ENCODE measurements at places on chromosomes 11 and 22.

GRCh38 chr11:504053-504993 is 2.7 kb downstream of the RNH1 start:
- no peak for DNase-seq

GRCh38 chr11:27291302-27291889 is 71.6 kb downstream of the CCDC34 start:
- no peak for DNase-seq

DNA sequence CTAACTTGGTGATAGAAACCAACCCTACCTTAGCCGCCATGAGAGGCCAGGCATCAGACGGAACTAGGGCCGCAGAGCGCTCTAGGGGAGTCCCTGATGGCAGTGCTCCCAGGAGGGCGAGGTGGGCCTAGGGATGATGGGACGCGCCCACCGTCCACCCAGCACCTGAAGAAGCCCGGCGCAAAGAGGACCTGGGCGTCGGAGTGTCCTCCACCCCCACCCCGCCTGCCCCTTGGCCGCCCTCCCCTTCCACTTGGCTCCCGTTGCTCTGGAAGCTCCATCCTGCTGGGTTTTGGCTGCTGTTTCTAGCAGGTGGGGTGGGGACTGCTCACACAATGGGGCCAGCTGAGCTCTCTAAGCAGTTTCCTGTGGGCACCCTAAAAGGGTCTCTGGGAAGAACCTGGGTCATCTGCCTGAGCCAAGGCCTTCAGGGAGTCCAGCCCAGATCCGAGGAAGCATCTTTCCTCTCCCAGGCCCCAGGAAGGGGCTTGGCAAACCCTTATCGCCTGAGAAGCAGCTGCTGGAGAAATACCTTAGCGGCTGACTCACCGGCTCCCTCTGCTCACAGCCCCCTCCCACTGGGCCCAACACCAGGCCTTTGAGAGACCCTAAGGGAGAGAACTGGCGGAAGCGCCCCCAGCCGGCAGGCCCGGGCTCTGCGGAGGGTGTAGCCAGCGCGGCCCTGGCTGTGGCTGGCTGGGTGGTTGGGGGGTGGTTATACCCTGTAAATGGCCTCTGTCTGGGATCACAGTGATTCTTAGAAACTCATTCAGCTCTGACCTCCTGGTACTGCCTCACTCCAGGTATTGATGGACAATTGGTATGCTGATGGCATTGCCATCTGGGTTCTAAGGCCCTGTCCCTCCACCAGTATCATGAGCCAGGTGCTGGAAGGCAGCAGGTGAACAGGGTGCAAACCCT is 19.3 kb downstream of the CREB3L1 start:
- no peak for DNase-seq

- DNase-seq: no peak
These were observed 14.0 kb upstream of the SLC43A3 start for GRCh38 chr11:57440744-57441414.

GRCh38 chr11:36222831-36223635 is 66.2 kb downstream of the COMMD9 start:
- DNase-seq: no peak

DNA sequence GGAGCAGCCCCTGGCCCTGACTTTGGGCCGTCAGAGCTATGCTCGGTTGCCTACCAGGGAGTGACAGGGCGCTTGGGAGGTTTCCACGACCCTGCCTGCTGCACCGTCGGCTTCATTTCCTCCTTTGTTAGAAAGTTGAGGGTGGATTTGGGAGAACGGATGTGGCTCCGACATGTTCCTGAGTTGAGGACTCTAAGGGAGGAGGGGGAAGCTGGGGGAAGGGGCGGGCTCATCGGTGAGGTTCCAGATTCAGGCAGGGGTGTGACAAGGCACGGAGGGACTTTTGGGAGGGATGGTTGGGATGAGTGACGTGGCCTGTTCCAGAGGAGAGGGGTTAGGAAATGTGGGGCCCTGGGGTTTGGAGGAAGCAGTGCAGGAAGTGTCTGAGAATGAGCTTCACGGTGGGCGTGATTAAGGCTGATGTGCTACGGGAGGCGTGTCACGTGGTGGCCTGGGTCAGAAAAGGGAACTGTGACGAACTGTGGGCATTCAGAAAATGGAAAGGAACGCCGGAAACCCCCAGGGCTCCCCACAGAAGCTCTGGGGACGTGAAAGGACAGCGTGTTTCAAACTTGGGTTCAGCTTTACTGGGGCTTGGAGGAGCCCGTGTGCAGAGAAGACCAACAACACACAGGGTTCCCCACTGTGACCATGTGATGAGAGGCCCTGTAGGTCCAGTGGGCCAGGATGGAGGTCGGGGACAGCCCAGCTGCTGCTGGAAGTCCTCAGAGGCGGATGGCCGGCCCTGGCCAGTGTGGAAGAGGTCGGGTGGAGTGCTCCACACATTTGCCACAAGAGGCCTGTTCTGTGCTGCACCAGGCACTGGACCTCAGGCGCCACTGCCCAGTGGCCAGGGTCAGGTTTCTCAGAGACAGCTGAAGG is 2.8 kb downstream of the PARVB start:
- peak; percentile 73 for DNase-seq

DNA sequence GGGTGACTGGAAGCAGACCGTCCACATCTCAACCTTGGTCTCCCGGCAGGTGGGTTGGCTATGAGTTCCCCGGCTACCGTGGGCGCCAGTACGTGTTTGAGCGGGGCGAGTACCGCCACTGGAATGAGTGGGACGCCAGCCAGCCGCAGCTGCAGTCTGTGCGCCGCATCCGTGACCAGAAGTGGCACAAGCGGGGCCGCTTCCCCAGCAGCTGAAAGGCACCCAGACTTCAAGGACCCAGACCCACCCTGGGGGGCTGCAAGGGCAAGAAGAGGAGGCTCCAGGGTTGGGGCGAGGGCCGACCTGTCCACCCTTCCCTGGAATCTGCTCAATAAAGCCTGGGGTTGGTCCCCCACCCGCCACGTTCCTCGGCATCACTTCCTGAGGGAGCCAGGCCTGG is 7.3 kb downstream of the CRYBB3 start:
- no peak for DNase-seq

DNA sequence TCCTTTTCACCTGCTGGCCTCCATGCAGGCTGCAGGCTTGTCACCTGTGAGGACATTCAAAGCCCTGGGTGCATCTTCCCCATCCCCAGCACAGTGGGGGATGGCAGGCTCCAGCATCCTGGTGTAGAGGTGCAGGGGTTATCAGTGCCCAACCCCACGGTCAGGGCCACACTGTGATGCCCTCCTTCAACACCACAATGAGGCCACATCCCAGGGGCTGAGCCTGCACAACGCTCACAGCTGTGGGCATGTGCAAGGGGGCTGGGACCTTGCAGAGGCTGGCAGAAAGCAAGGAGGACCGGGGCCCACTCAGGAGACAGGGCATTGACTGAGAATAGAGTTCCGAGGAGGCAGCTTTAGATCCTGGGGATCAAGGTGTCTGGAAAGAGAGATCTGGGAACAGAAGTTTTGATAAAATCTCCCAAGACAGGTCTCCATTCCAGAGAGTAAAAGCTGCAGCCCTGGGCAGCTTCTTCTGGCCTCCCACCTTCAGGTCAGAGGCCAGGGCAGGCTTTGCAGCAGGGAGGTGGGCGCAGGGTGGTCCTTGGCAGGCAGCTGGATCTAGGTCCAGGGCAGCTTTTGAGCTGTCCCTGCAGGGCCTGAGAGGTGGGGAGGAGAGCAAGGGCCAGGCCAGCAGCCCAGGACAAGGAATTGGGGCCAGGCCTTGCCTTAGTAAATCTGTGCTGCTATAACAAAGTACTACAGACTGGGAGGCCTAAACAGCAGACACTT is 250.8 kb upstream of the B3GAT1 start:
- no peak for DNase-seq

GRCh38 chr11:12728417-12728816 is 54.2 kb downstream of the TEAD1 start:
- DNase-seq: no peak

DNA sequence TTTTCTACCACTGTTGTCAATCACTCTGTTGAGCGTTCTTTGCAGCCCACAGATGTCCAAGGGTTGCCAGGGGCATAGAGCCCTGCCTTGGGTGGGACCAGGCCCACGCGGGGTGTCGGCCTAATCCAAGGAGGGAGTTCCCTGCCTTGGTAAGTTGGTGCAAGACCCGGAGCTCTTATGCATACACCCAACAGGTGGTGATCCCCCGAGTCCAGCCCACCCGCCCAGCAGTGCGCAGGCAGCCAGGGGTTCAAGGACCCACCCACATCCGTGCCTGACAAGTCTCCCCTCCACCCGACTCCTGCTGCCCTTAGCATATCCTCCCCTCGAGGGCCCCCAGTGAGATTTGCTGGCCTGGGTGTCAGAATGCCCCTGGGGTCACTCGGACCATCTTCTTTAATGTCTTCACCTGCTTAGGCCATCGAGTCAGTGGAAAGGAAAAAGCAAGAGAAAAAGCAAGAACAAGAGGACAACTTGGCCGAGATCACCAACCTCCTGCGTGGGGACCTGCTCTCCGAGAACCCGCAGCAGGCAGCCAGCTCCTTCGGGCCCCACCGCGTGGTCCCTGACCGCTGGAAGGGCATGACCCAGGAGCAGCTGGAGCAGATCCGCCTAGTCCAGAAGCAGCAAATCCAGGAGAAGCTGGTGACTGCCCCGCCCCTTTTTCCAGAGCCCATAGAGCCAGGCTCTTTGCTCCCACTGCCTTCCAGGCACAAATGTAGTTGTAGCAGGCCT is 12.2 kb downstream of the RIBC2 start:
- no peak for DNase-seq

DNA sequence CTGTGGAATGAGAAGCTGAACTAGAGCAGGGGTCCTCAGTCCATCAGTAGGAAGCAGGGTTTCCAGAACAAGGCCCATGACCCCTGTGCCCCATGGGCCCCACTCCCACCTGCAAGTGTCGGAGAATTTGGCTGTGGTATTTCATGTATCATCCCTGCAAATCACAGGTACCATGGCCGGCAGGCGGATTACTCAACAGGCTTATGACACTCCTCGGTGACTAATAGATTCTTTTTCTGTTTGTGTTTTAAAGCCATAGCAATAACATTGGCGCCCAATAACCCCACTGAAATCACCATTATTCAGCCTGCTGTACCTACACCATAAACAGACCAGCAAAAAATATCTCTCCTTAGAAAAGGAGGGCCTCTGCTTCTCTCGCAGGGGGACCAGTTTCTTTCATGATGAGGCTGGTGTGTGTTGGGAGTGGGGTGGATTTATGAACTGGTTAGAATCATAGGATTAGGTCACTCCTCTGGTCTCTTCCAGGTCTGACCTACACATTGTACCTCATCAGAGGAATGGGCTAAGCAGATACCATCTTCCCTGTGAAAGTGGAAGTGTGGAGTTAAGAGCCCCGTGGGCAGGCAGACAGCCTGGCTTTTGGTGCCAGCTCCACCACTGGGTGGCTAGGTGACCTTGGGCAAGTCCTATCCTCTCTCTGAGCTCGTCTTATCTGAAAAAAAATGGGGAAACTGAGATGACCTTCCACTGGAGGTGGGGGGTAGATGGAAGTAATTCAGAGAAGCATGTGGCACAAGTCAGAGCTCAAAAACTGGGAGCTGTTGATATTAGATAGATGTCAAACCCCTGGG is 60.2 kb upstream of the WNT11 start:
- DNase-seq: no peak

- DNase-seq: no peak
These were observed 1349.5 kb downstream of the BRD1 start for GRCh38 chr22:48478124-48478523.

DNA sequence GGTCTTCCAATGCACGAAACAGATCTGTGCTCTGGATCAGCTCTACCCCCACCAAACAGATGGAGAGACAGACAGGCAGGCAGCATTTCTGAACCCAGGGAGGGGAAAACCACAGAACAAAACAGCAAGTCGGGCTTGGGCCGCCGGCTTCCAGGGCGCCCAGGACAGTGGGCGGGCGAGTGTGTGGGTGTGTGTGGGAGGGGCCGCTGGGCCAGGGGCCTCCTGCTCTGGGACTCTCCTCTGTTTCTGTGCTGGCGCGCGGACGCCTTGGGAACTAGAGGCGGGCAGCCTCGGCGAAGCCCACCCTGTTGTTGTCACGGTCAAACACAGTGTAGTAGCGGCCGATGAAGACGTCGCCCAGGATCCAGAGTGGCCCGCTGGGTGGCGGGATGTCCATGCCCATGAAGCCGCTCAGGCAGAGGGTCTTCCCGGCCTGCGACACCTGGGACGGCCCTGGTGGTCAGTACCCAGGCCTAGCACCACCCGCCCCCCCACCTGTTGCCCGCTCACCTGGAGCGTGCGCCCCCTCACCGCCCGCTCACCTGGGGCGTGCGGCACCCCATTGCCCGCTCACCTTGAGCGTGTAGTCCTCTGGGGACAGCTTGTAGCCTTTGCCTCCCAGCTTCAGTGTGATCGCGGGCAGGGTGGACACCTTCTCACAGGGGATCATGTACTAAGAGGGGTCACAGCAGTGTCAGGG is 3.0 kb upstream of the IFITM10 start:
- no peak for DNase-seq

DNA sequence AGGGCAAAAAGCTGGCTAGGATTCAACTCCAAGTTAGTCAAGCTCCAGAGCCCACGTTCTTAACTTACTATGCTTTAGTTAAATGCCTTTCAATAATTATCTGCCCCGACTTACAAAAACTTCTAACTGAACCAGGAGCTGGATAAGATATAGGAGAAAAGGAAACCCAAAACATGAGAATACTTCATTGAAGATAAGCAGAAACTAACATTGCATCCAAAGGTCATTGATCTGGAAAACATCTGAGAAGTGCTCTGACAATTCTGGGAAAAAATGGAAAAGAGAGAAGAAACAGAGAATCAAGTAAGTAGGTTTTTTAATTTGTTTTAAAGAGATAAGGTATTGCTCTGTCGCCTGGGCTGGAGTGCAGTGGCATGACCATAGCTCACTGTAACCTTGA is 27.2 kb downstream of the ACAT1 start:
- DNase-seq: no peak

DNA sequence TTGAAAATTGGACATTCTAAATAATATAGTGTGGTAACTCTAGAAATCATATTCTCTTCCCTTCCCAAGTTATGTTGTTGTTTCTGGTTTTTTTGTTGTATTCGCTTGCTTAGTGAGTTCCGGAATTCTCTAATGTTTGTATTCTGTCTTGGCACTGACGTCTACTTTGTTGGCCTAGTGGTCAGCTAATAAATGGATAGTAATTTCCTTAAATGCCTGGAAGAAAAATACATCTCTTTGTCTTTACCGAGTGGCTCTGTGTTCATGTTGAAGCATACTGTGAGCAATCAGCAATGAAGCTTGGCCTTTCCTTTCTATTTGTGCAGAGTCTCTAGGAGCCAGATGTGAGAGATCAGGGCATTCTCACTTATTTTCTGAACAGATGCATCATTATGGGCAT is 1225.7 kb downstream of the JRKL start:
- no peak for DNase-seq

GRCh38 chr11:2645779-2646118 is 54.0 kb downstream of the KCNQ1OT1 start:
- DNase-seq: no peak

- DNase-seq: no peak
These were observed 943 bp downstream of the CSF2RB start for GRCh38 chr22:36914390-36914752.

GRCh38 chr11:69916806-69917387 is 97.7 kb upstream of the FGF3 start:
- DNase-seq: no peak

GRCh38 chr22:30245985-30246813 is at the start of gene LIF:
TSS of gene LIF (minus strand) at chr22:30246759. CDS start at chr22:30246695, 64 bp downstream.
- peak; percentile 69 for DNase-seq

GRCh38 chr11:32332990-32333319 is 102.4 kb downstream of the WT1 start:
- no peak for DNase-seq

- no peak for DNase-seq
These were observed 277.4 kb upstream of the NARS2 start for GRCh38 chr11:78851878-78852586.
